ENCODE measurements at places on chromosomes 6 and 20. TPM values are rescaled to one million over a fixed set of nuclear protein-coding genes. Genes with fewer than 3 reads are reported as not detected.

Gene CNR1
- 0.67 TPM for polyA plus RNA-seq

DNA sequence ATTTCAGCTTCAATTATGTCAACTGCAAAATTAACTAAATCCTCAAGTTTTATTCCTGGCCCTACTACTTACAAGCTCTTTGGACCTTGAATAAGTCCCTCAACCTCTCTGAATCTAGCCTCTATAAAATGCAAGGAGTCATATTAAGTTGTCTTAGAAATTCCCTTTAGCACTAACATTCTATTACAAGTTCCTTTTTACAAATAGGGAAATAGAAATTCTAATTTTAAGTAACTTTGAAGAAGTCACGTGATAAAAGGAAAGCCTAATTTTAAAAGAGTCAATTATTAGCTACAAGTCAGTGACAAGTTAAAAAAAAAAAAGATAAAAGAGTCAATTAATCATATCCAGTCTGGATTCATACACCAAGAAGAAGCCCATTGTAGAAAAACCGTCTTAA lies 24.6 kb upstream of the GTF3C6 start:
- no peak for DNase-seq

Gene SPDEF
- polyA plus RNA-seq = 0.07 TPM

DNA sequence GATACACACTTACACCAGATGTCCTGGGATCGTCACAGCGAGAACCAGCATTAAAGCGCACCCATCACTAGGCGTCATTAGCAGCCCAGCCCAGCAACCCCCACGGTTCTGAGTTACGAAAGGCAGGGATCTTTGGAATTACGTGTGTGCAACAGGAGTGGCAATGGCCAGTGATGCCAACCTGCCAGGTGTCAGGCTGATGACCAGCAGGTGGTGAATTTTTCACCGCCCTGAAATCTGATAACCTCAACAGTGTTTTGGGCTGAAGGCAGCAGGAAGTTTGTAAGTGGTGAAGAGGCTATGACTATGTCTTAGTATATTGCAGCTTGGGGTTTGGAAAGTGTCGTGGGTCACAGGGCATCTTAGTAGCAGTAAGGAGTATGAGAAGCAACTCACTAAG lies 166.1 kb downstream of the TMEM242 start:
- DNase-seq = no peak

Gene SMOC2
- 78.2 TPM for polyA plus RNA-seq

Gene CCDC170
- 0.60 TPM for polyA plus RNA-seq

GRCh38 chr6:45569210-45569945 lies 191.6 kb upstream of the SUPT3H start:
- DNase-seq = no peak

DNA sequence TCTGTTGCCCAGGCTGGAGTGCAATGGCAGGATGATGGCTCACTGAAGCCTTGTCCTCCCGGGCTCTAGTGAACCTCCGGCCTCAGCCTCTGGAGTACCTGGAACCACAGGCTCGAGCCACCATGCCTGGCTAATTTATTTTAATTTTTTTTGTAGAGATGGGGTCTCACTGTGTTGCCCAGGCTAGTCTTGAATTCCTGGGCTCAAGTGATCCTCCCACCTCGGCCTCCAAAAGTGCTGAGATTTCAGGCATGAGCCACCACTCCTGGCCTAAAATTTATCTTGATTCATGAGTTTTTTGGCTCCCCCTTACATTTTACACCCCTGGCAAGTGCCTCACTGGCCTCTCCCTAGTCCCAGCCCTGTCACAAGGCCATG lies 2.5 kb upstream of the SLC29A1 start:
- DNase-seq = no peak

Gene HLA-DRB1
- 22.6 TPM for polyA plus RNA-seq

DNA sequence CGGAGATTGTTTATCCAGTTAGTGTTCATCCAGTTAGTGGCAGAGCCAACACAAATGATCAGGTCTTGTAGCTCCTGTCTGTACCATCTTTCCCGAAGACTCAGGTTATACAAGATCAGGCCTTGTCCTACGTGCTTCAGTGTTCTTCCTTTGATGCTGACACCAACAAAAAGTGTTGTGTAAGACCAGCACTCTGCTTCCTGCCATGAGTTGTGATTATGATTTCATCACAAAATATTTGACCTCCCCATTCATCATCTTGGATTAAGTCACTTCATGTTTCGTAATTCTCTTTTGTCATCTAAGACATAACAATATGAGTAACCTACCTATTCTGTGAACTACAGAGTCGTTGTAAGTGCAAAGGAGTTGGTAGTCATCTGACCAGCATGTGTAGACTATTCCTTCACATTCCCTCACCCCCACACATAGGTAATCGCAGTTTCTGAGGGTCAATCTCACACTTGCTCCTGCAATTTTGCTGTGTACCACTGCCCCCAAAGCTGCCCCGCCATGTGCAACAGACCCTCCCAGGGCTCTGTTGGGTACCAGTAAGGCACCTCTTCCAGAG lies 135.6 kb upstream of the SLC22A23 start:
- no peak for DNase-seq

Gene SLC22A23
- 6.3 TPM for polyA plus RNA-seq

Gene MED20
- polyA plus RNA-seq = 17.6 TPM

Gene APOM
- 4.7 TPM for polyA plus RNA-seq

Gene DEFB124
- polyA plus RNA-seq = 1.1 TPM

GRCh38 chr20:63259734-63260460 lies 5.6 kb upstream of the NKAIN4 start:
- no peak for DNase-seq

DNA sequence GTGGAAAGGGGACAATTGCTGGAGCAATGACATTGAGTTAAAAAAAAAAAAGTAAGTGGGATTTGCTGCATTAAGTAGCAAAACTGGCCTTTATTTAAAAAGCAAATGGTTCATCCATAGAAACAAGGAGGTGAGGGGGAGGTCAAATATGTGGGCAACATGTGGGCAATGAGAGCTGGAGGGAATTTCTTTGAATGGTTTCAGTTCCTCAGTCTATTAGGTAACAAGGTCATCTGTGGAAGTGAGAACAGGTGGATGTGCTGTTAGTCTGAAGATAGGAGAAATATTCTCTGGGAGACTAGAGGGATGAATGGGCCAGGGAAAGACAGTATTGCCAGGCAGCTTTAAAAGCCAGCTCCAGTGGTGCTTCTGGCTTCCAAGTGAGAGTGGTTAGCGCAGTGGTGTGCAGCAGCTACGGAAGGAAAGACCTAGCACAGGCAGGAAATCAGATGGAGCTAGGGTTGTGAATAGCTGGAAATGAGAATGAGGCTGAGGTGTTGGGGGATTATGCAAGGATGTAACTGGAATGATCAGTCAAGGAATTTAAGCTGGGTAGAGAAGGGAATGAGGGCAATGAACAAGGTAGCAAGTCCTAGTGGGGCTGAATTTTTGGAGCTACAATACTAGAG lies 727.6 kb downstream of the PTPRT start:
- DNase-seq = no peak

Gene MCCD1
- not detected for polyA plus RNA-seq

- DNase-seq = no peak
These were observed 251.7 kb downstream of the ALDH8A1 start for GRCh38 chr6:134698228-134698627.

DNA sequence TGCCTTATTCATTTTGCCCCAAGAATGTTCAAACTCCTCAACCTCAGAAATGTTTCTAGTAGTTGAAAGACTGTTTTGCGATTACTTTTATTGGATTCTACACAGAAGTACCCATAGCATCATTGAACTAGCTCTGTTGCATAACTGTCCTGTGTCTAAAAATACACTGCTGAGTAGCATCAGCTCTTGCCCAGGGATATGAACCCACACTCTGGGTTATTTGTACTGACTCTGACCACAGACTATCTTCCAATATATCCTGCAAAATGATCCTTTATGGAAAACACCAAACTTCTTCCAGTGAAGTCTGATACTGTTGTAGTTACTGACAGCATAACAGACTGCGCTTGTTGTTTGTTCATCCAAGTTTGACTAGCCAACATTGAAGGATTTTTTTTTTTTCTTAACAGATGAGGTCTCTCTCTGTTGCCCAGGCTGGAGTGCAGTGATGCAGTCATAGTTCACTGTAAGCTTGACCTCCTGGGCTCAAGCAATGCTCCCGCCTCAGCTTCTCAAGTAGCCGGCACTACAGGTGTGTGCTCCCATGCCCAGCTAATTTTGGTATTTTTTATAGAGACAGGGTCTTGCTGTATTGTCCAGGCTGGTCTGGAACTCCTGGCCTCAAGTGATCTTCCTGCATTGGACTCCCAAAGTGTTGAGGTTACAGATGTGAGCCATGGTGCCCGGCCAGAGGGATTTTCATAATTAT lies 49.9 kb downstream of the TULP4 start:
- DNase-seq = no peak

Gene RGS17
- 0.77 TPM for polyA plus RNA-seq

Gene RAB32
- 18.9 TPM for polyA plus RNA-seq

- peak; percentile 26 for DNase-seq
These were observed 35.4 kb downstream of the SLC16A10 start for GRCh38 chr6:111122458-111123286.

Measured in muscle of back (tissue), 13 donors.